ENCODE measurements at places on chromosomes 12 and 14.

- peak; percentile 44 for DNase-seq
These were observed 197.7 kb upstream of the CNOT2 start for GRCh38 chr12:70045514-70045913.

DNA sequence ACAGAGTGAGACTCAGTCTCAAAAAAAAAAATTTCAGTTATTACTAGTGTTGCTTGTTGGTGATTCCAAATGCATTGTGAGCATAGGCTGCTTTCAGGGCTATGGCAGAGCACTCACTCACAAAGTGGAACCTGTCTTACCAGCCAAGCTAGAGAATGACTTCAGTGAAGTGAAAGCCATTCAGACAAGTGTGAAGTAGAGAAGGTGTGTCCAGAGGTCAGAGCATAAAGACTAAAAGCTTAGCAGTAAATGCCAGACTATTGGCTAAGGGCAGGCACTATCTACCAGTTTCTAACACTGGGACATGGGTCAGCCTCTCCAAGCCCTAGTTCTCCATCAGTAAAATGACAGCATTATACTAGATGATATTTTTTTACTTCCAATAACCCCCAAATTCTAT lies 12.7 kb downstream of the PPP1R36 start:
- peak; percentile 78 for DNase-seq

GRCh38 chr12:73769337-73769736 lies 768.3 kb upstream of the ATXN7L3B start:
- DNase-seq: no peak

GRCh38 chr14:71322655-71323250 lies 415.5 kb downstream of the PCNX1 start:
- DNase-seq: peak; percentile 68

DNA sequence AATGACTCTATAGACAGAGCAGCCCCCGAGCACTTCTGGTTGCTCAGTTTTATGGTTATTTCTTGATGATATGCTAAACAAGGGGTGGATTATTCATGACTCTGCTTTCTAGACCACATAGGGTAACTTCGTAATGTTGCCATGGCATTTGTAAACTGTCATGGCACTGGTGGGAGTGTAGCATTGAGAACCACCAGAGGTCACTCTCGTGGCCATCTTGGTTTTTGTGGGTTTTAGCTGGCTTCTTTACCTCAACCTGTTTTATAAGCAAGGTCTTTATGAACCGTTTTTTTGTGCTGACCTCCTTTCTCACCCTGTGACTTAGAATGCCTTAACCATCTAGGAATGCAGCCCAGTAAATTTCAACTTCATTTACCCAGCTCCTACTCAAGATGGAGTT lies 1036.2 kb upstream of the FLRT2 start:
- DNase-seq: no peak

DNA sequence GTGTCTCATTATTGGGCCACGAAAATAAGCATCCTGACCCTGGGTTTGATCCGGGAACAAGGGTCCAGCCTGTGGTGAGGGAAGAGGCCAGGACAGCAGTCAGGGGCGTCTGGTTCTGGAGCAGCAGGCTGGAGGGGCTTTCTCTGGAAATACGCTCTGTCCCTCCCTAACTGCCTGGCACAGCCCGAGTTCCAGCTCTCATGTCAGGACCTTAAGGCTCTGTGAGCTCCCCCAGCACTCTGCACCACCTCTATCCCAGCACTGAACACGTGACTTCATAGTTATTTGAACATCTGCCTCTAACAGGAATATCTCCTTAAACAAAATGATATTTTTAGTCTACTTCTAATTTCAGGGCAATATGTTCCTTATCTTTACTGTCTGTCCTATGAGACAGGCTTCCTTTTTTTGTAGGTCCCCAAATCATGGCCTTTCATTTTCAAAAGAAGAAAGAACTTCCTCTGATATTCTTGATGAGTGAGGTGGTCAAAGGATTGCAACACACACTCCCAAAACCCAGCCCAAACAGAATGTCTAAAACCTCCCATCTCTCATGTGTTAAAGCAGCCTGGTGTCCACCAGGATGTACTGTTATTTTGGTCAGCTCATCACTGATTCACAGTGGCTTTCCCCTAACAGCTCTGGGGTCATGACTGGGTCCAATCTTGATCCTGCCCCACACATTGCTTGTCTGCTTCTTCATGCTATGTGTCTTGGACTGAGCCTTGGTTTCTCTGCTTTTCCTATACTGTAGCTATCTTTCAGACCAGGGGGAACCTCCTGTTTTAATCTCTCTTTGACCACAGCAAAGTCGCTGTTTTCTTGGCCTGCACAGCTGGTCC lies 9.7 kb downstream of the AQP6 start:
- no peak for DNase-seq

Data from epithelial cell of esophagus (primary cell).